Psoas muscle (tissue), 8 donors: ENCODE measurements at places on chromosomes 12 and 14. TPM values are rescaled to one million over a fixed set of nuclear protein-coding genes. Genes with fewer than 3 reads are reported as not detected.

The KLRC2 gene
- total RNA-seq, result not detected

The LRCOL1 gene
- total RNA-seq, result not detected

- H3K4me3 ChIP-seq, result no peak overlapping the region
- H3K27me3 ChIP-seq, result no peaks in the 10 kb centered on the region
- H3K4me1 ChIP-seq, result no peaks in the 10 kb centered on the region
These were observed 39.5 kb upstream of the YAF2 start for GRCh38 chr12:42277396-42278127.

- no peaks in the 10 kb centered on the region for H3K27me3 ChIP-seq
- DNase-seq, result no peak
- H3K36me3 ChIP-seq, result no peaks in the 10 kb centered on the region
- no peak overlapping the region for H3K4me3 ChIP-seq
- peaks cover 29% of the 10 kb centered on the region for H3K4me1 ChIP-seq
These were observed 33.7 kb upstream of the PYGL start for GRCh38 chr14:50977863-50978528.

DNA sequence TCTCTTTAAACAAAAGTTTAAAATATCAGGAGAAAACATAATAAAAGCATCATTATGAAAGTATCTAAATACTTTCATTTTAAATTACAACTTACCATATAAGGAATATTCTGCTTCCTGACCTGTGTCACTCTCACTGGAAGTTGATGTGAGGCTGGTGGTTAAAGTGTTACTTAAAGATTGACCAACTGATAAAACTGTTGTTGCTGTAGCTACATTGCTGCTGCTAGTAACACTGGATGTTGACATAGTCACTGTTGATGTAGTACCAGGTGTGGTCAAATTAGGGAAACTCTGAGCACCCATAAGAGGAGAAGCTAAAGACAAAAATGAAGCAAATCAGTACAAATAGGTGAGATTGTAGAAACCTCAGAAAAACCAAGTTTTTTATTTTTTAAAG, 79.9 kb downstream of the HECTD1 start:
- H3K36me3 ChIP-seq, result peaks cover 97% of the 10 kb centered on the region
- H3K4me3 ChIP-seq, result no peak overlapping the region
- no peak for DNase-seq
- peaks cover 11% of the 10 kb centered on the region for H3K4me1 ChIP-seq
- H3K27me3 ChIP-seq, result no peaks in the 10 kb centered on the region

GRCh38 chr12:56374726-56375597, 12.3 kb upstream of the APOF start:
- DNase-seq, result no peak
- no peak overlapping the region for H3K27ac ChIP-seq
- H3K36me3 ChIP-seq, result no peaks in the 10 kb centered on the region

DNA sequence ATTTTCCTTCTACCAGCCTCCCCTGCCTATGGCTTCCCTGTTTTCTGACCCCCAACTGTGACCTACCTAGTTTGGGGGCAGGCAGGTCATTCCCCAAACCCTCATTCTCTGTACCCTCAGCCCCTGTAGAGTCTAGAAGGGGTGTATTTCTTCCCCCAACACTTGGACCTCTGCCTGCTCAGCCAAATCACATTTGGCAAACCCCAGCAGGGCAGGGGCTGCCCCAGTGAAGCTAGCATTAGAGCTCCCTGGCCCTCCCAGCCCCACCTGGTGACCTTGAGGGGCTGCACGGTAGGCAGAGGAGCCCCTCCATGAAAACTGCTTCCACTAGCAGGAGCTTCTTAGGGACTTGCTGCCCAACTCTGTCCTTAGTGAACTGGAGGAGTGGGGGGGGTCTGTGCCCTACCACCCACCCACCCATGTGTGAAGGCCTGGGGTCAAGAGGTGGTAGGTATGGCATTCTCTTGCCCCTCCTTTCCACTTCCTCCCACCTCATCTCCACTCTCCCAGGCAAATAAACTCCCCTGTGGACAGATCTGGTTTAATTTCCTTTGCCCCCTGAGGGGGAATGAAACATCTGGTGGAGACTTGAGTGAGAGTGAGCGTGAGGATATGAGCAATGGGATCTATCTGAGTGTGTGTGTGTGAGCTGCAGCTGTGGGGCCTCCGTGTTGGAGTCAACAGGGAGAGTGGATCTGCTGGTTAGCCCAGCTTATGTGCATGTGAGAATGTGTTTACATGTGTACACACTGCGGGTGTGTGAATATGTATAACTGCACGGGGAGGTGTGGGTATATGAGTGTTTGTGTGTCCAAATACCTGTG, 1.6 kb downstream of the NXPH4 start:
- no peak overlapping the region for H3K27ac ChIP-seq
- H3K4me3 ChIP-seq, result no peak overlapping the region
- DNase-seq, result no peak

- peak within 1 kb of the TSS; percentile 72 for H3K4me3 ChIP-seq
- no peaks in the 10 kb centered on the region for H3K36me3 ChIP-seq
- peaks cover 8% of the 10 kb centered on the region for H3K27me3 ChIP-seq
- peak within 1 kb of the TSS; percentile 71 for H3K27ac ChIP-seq
- peak; percentile 80 for DNase-seq
- H3K4me1 ChIP-seq, result peaks cover 3% of the 10 kb centered on the region
These were observed at the start of gene ERBB3 for GRCh38 chr12:56079723-56080555. ERBB3 (plus strand) TSS chr12:56080165; CDS start chr12:56080301, 136 bp downstream.

The WNT1 gene
- not detected for total RNA-seq

DNA sequence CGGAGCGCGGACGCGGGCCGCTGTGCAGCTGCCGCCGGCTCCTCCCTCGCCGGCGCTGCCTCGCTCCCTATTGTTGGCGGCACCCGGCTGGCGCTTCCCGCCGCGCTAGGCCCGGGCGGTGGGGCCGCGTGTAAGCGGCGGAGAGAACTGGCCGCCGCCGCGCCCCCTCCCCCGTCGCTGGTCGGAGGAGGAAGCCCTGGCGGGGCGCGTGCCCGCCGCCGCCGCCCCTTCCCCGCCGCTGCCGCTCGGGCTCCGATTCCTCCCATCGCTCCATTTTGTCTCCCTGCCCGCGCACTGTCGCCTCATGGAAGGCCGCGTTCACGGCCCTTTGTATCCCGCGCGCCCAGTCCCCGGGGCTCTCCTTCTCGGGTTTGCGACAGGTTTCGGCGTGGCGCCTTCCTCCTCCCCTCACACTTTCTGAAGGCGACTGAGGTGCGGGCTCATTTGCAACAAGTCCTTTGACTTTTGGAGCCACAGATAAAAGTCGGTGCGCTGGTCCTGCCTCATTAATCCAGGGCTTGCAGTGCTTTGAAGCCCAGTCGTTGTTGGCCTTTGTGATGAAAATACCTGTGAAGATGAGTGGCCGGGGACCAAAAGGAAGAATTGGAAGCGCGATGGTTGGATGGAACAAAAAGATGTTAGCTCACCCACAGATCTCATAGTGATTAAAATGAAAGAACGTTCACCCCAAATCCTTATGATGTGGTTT, 707 bp downstream of the CPSF6 start:
- H3K4me3 ChIP-seq, result peak overlapping the region; percentile 90
- H3K27me3 ChIP-seq, result no peaks in the 10 kb centered on the region
- H3K4me1 ChIP-seq, result peaks cover 33% of the 10 kb centered on the region
- H3K36me3 ChIP-seq, result no peaks in the 10 kb centered on the region
- DNase-seq, result peak; percentile 52
- H3K27ac ChIP-seq, result peak overlapping the region; percentile 93

The B3GNT4 gene
- total RNA-seq, result 0.38 TPM

The KLHDC1 gene
- total RNA-seq, result 5.3 TPM

The RNASE3 gene
- total RNA-seq, result not detected

- no peaks in the 10 kb centered on the region for H3K4me1 ChIP-seq
- H3K4me3 ChIP-seq, result no peak overlapping the region
- no peak for DNase-seq
- no peaks in the 10 kb centered on the region for H3K36me3 ChIP-seq
These were observed 37.1 kb upstream of the AEBP2 start for GRCh38 chr12:19402211-19402610.

- no peaks in the 10 kb centered on the region for H3K4me1 ChIP-seq
- no peak for DNase-seq
- H3K4me3 ChIP-seq, result no peak overlapping the region
- H3K36me3 ChIP-seq, result peaks cover 92% of the 10 kb centered on the region
These were observed 24.4 kb downstream of the NAP1L1 start for GRCh38 chr12:76060111-76060510.

DNA sequence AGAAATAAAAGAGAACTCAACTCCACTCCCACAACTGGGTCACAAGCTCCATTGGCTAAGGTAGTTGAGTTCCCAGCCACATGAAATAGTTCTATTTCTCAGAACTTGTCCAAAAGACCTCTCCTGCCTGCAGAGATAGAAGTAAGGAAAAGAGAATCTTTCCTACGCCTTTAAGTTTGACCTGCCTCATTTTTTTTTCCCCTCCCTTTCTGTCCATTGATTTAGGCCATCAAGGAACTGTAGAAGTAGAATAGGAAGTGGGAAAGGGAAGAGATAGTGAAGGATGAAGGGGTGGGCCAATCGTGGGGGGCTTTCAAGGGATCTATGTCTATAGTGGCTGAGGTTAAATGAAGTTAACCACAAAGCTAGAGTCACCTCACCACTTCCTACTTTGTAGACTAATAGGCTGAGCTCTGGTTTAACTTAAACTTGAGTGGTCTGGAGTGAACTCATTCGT, 13.9 kb upstream of the NUDT4 start:
- peaks cover 51% of the 10 kb centered on the region for H3K4me1 ChIP-seq
- peak overlapping the region; percentile 81 for H3K27ac ChIP-seq
- no peak for DNase-seq
- H3K4me3 ChIP-seq, result no peak overlapping the region
- H3K27me3 ChIP-seq, result no peaks in the 10 kb centered on the region

The RNASE4 gene
- total RNA-seq, result 4.3 TPM

DNA sequence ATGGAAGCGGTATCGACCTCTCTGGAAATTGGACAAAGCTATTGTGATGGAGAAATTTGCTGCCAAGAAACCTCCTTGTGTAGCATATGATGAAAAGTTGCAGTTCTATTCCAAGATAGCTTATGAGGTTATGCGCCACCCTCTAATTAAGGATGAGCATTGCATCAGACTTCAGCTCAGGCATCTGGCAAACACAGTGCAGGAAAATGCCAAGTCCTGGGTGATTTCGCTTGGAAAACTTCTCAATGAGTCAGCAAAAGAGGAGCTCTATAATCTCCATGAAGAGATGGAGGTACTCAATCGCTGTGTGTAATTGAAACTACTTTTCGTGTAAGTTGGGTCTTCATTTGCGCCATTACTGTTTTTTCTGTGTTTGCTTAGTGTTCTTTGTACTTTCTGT, 51.2 kb downstream of the DNAH10 start:
- H3K4me3 ChIP-seq, result no peak overlapping the region
- H3K27ac ChIP-seq, result no peak overlapping the region
- H3K4me1 ChIP-seq, result no peaks in the 10 kb centered on the region

DNA sequence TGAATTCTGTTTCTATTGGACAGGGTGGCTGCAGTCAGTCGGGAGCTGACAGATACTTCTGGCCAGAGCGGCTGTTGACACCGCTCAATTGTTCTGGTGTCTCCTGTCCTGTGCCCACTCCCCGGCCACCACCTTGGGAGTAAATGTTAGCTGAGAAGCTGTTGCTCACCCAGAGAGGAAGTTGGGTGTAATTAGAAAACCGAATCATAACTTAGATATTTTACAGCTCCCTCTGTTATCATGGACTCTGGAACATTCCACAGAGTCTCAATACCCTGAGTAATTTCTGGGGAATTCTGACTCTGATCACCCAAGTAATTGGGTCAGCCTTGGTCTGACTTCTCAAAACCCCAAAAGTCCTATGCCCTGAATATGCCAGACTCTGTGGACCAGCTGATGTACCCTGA, 58.3 kb upstream of the RFLNA start:
- no peaks in the 10 kb centered on the region for H3K36me3 ChIP-seq
- DNase-seq, result no peak
- H3K4me3 ChIP-seq, result no peak overlapping the region
- peaks cover 6% of the 10 kb centered on the region for H3K4me1 ChIP-seq
- H3K27ac ChIP-seq, result no peak overlapping the region
- H3K27me3 ChIP-seq, result no peaks in the 10 kb centered on the region

The CLECL1 gene
- total RNA-seq, result not detected

The TSPAN11 gene
- 0.22 TPM for total RNA-seq

- no peak for DNase-seq
- no peak overlapping the region for H3K4me3 ChIP-seq
- H3K36me3 ChIP-seq, result no peaks in the 10 kb centered on the region
- H3K27me3 ChIP-seq, result no peaks in the 10 kb centered on the region
- H3K4me1 ChIP-seq, result no peaks in the 10 kb centered on the region
These were observed 27.9 kb downstream of the CGRRF1 start for GRCh38 chr14:54537651-54538050.

GRCh38 chr12:40226705-40227104, 1.9 kb downstream of the LRRK2 start:
- H3K36me3 ChIP-seq, result peaks cover under 1% of the 10 kb centered on the region
- peak overlapping the region; percentile 34 for H3K27ac ChIP-seq
- H3K4me1 ChIP-seq, result peaks cover 16% of the 10 kb centered on the region
- DNase-seq, result peak; percentile 44

- H3K27ac ChIP-seq, result peak overlapping the region; percentile 85
- DNase-seq, result peak; percentile 95
- no peaks in the 10 kb centered on the region for H3K27me3 ChIP-seq
- H3K36me3 ChIP-seq, result no peaks in the 10 kb centered on the region
- peak overlapping the region; percentile 23 for H3K4me3 ChIP-seq
These were observed 33.5 kb downstream of the FMNL3 start for GRCh38 chr12:49673446-49674317.

DNA sequence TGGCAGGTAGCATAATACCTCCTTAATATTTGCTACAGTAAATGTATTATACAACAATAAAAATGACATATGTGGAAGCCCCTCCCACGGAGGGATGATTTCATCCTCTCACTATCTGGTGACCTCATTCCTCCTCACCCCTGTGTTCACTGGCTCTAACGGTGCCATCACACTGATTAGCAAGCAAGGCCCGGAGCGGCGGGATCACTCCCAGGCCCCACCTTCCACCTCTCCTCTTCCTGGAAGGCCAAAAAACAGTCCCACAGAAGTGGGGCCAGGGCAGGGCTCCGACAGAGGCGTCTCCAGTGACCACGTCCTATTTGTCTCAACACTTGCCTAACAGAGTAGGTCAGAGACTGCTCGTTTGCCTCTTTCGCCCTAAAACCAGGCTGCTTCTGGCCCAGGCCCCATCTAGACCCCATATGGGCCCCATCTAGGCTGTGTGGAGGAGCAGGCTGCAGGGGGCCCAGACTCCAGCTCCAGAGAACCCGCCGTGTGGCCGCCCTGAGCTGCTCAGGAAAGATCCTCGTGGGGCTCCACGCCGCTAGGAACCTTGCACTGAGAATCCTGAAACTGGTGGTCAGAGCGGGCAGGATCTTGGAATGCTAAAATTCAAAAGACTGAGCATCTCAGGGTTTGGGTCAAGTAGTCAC, 3.7 kb downstream of the SELPLG start:
- no peak overlapping the region for H3K4me3 ChIP-seq
- H3K36me3 ChIP-seq, result no peaks in the 10 kb centered on the region
- no peak for DNase-seq
- peak overlapping the region; percentile 8 for H3K27ac ChIP-seq
- no peaks in the 10 kb centered on the region for H3K27me3 ChIP-seq

GRCh38 chr12:113051759-113052158, 4.8 kb upstream of the DTX1 start:
- no peak overlapping the region for H3K4me3 ChIP-seq
- no peaks in the 10 kb centered on the region for H3K36me3 ChIP-seq
- peaks cover 15% of the 10 kb centered on the region for H3K27me3 ChIP-seq
- no peak overlapping the region for H3K27ac ChIP-seq
- DNase-seq, result no peak
- H3K4me1 ChIP-seq, result no peaks in the 10 kb centered on the region

The IL22 gene
- not detected for total RNA-seq
